Lung (tissue), 17 donors: ENCODE measurements at places on chromosomes 6 and 20. TPM values are rescaled to one million over a fixed set of nuclear protein-coding genes. Genes with fewer than 3 reads are reported as not detected.

DNA sequence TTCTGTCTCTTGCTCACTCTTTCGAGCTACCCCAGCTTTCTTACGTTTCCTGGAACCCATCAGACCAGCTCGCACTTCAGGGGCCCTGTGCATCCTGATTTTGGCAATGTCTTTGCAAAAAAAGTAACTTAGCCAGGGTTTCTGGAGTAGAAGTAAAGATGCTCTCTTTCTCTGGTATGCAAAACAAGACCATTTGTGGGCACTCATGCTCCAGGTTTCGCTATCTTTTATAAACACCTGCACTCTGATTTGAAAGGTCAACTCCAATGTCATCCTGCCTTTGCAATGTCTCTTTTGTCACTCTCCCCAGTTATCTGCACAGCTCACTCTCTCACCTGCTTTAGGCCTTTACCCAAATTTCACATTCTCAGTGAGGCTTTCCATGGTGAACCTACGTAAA is 869.1 kb downstream of the QKI start:
- DNase-seq = no peak

GRCh38 chr6:125612345-125612846 is 137.0 kb upstream of the HEY2 start:
- peak; percentile 73 for DNase-seq

The THBD gene
- polyA plus RNA-seq = 23.6 TPM

DNA sequence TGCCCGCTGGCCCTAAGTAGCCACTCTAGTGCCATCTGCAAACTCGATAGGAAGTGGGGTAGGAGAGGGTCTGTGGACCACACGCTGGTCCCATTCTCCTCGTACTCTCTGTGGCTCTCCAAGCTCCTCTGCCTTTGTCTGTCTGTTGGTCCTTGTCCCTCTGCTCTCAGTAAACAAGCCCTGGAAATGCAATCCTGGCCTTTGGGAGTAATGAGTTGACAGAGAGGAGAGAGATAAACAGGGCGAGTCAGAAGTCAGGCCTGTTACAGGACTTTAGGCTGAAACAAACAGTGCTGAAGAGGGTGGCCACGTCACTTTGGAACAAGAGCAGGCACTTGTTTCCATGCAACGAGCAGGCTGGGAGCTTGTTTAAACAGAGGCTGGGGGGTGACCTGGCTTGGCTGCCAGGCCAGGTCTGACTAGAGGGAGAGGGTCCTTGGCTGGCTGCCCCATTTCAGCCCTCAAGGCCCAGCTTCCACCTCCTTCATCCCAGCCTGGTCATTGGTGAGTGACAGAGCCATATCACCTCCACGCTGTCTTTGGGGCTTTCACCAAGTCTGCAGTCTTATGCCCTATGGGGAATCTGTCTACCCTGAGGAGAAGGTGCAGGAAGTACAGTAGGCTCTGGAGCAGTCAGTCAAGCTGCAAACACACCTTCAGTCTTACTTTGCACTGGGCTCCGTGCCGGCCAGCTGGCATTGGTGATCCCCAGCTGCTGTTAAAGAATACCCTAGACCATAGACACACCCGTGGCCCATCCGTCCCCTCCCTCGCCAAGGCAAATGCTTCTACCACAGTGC is 22.6 kb downstream of the FOXP4 start:
- peak; percentile 71 for DNase-seq

The GNRH2 gene
- 0.16 TPM for polyA plus RNA-seq

DNA sequence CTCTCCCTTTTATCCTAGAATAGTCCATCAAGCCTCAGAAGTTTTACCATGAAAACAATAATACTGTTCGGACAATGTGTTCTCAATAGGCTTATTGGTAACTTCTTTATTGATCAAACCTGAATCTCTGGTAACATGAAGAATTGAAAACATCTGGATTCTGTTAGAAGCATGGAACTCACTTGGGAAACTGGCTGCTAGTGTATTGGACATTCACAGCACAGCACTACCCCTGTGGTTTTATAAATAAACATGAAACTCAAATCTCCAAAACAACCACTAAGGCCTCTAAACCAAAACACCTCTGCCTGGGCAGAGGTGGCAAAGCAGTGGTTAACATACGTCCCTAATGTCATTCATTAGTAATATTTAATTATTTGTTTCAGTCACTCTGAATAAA is 157.6 kb upstream of the KCNQ5 start:
- no peak for DNase-seq

The NMBR gene
- polyA plus RNA-seq = 0.05 TPM

DNA sequence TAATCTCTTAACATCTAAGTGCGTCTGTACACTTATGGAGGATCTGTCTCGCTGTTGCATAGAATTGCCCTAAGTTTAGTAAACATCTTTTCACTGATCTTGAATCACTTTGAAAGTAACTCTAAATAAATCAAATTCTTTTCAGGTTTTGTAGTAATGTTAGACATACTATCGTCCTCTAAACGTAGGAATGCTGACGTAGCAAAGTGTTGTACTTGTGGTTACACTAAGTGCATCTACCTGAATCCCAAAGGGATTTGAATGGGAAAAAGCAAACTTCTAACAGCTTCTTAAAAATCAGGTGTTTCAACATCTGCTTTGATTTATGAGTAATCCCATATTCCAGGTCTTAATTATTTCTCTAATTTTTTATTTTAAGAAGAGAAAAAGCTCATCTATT is 49.8 kb downstream of the MAP7 start:
- peak; percentile 20 for DNase-seq

DNA sequence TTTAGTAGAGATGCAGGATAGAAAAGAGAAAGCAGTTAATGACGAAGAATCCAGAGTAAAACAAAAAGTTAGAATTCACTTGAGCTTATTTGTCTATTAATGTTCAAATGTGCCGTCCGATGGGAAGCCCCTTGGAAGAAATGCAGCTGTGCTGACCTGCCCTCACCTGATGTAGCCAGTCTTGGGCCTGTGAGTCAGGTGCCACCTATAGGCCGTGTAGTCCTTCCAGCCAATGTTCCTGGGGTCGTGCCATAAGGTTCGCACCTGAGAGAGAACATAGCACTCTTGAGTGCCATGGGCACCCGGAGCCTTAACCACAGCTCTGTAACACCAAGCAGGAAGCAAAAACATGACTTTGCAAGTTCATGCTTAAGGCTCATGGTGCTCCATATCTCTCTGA is 32.4 kb downstream of the THBS2 start:
- no peak for DNase-seq

DNA sequence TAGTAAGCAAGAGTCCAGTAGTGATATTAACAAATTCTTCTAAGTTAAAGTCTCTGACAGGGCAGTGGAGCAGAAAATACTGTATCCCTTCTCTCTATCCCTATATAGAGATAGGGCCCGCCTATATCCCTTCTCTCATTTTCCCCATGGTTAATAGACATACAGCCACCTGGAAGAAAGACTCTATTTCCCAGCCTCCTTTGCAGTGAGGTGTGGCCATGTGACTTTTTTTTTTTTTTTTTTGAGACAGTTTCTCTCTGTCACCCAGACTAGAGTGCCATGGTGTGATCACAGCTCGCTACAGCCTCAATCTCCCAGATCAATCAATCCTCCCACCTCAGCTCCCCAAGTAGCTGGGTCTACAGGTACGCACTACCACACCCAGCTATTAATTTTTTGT is 16.7 kb upstream of the CDK5RAP1 start:
- no peak for DNase-seq

GRCh38 chr20:37385659-37386504 is 39.9 kb downstream of the SRC start:
- DNase-seq = no peak

DNA sequence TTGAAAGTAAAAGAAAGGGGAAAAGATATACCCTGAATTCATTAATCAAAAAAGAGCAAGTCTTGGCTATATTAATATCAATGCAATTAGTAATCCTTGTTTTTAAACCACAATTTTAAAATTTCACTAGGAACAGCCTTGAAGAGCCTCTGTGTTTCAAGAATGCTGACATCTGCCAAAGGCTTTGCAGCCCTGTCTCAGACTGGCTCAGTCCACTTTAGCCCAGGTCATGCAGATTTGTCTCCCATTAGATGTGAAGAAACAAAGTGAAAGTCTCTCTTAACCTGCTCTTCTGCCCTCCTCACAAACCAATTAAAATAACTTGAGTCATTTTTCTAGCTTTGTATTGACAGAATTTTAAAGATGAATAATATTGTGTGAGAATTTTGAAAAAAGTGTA is 102.7 kb upstream of the CARMIL1 start:
- no peak for DNase-seq

DNA sequence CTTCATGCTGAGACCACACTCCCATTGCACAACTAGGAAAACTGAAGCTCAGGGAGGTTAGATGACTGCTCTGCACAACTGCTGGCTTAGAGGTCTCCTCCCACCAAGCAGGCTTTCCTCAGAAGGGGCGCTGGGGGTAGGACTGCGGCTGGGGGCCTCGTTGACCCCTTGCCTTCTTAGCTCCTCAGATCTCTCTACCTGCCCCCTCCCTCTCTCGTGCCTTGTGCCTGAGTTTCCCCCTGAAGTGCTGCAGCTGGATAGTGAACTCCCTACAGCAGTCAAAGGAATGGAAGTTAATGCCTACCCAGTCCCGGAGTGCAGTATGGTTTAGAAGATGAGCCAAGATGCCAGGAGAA is 149.8 kb downstream of the GRM4 start:
- DNase-seq = no peak

- peak; percentile 62 for DNase-seq
Observed at GRCh38 chr20:2469991-2470422, 582 bp downstream of the SNRPB start.

The RIMS1 gene
- polyA plus RNA-seq = 0.34 TPM

The CFAP206 gene
- polyA plus RNA-seq = 5.0 TPM

DNA sequence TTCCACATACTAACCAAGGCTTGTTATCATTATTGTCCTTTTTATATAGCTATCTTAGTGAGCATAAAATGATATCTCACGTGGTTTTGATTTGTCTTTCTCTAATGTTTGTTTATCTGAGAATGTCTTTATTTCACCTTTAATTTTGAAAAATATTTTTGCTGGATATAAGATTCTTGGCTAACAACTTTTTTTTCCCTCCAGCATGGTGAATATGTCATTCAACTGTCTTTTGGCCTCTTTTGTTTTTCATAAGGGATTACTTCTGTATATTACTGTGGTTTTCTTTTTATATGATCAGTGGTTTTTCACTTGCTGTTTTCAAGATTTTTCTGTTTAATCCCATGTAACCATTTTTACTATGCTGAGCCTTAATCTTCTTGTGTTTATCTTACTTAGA is 141.0 kb downstream of the GRM1 start:
- DNase-seq = no peak

The BNIP5 gene
- polyA plus RNA-seq = 0.02 TPM

DNA sequence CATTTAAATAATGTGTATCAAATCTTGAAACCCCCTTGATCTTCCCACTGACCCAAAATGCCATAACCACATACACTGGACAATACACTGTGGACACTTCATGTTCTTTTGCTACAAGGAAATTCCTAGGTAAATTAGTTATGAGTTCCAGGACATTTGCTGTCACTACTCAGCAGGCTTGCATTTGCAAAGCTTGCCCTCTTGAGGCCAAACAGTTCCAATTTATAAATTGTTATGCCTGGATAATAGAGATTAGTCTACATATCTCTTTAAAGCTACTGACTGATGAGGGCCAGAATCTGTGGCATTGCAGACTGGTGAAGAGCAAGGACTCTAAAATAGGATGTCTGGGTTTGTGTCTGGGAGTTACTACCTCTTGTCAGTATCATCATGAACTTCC is 17.4 kb upstream of the RAB32 start:
- DNase-seq = no peak

The ADGRF1 gene
- 23.3 TPM for polyA plus RNA-seq

GRCh38 chr6:163290545-163291274 is 123.8 kb upstream of the QKI start:
- no peak for DNase-seq

The C6orf141 gene
- 0.73 TPM for polyA plus RNA-seq

GRCh38 chr20:23298155-23298554 is 52.4 kb upstream of the NXT1 start:
- DNase-seq = no peak

DNA sequence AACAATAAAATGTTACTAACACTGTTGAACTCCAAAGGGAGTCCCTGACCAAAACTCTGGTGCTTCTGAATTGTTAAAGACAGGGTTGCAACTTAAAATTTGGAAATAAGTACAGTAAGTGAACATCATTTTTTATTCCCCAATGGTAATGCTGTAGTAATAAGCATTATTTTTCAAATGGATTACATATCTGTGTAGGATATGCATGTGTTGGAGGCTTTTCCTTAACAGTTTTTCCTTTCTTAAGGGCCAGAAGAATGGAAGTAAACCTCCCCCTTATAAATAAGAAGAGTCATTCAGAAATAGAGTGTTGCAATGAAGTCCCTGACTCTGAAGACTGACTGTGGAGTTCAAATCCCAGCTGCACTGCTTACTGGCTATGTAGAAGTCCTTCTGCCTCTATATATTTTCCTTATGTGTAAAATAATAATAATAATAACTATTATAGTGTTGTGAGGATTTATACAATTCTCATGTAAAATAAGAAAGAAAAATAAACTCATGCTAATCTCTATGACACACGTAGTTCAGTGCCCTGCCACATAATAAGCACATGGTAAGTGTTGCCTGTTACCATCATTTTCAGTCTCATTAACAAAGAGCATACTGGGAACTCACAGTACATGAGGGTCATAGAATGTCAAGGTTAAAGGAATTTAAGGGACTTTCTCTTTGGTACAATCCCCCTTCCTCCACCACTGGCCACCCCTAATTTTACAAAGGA is 129.8 kb upstream of the SMLR1 start:
- DNase-seq = no peak

The HSPA12B gene
- polyA plus RNA-seq = 11.4 TPM

DNA sequence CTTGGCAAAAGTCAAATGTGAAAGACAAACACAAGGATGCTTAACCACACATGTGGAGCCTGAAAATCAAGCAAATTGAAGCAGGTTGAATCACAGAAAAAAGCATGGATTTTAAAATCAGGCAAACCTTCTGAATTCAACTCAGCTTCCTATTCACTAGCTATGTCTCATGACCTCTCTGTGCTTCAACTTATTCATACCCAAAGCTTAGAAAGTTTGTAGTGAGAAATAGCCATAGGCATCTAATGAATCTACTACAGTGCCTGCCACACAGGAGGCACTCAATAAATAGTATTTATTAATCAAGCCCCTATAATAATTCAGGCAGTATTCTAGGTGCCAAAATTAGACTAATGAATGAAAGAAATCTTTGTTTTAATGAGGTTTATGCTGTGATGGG is 112.2 kb upstream of the TNFAIP3 start:
- DNase-seq = no peak

DNA sequence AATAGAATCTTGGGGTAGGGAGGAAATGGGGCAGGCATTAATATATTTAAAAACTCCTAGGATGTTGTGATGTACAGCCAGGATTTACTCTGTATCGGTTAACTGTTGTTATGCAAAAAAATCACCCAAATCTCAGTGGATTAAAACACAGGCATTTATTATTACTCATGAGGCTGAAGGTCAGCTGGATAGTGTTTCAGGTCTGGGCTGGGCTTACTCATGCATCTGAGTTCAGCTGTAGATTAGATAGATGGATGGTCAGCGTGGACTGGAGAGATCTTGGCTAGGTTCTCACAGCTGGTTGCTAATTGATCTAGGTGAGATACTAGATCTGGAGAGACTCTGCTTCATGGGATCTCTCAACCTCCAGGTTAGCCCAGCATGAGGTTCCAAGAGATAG is 131.4 kb downstream of the BTBD3 start:
- no peak for DNase-seq
